Spleen (tissue), 13 donors: ENCODE measurements at places on chromosomes 11 and 22. TPM values are rescaled to one million over a fixed set of nuclear protein-coding genes. Genes with fewer than 3 reads are reported as not detected.

DNA sequence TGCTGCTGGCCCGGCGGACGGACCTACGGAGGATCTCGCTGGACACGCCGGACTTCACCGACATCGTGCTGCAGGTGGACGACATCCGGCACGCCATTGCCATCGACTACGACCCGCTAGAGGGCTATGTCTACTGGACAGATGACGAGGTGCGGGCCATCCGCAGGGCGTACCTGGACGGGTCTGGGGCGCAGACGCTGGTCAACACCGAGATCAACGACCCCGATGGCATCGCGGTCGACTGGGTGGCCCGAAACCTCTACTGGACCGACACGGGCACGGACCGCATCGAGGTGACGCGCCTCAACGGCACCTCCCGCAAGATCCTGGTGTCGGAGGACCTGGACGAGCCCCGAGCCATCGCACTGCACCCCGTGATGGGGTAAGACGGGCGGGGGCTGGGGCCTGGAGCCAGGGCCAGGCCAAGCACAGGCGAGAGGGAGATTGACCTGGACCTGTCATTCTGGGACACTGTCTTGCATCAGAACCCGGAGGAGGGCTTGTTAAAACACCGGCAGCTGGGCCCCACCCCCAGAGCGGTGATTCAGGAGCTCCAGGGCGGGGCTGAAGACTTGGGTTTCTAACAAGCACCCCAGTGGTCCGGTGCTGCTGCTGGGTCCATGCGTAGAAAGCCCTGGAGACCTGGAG, 74.1 kb downstream of the LRP5 start:
- H3K4me3 ChIP-seq = no peak overlapping the region
- H3K27me3 ChIP-seq = no peaks in the 10 kb centered on the region
- no peaks in the 10 kb centered on the region for H3K36me3 ChIP-seq
- peaks cover 27% of the 10 kb centered on the region for H3K4me1 ChIP-seq
- H3K27ac ChIP-seq = no peak overlapping the region
- DNase-seq = no peak

DNA sequence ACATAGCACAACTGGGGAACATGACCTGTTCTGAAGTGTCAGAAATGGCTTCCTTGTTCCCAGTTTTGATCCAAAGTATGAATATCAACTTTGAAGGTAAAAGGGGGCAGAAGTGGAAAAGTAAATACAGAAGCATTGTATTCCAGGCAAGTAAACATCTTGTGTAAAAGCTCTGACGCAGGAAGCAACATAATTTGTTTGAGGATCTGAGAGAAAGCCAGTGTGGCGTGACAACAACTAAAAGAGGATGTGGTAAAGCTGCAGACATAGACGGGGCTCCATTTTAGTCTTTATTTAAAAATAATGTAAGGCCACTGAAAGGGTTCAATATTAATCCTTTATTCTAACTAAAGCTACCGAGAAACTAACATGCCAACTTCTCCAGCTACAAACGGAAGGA, 310.2 kb downstream of the DLG2 start:
- no peaks in the 10 kb centered on the region for H3K36me3 ChIP-seq
- peaks cover 10% of the 10 kb centered on the region for H3K4me1 ChIP-seq
- H3K27ac ChIP-seq = peak overlapping the region; percentile 24
- H3K4me3 ChIP-seq = no peak overlapping the region
- no peaks in the 10 kb centered on the region for H3K27me3 ChIP-seq
- DNase-seq = no peak

GRCh38 chr11:31922450-31922849, 111.3 kb upstream of the PAX6 start:
- no peaks in the 10 kb centered on the region for H3K36me3 ChIP-seq
- no peak for DNase-seq
- no peaks in the 10 kb centered on the region for H3K4me1 ChIP-seq
- H3K4me3 ChIP-seq = no peak overlapping the region
- H3K27ac ChIP-seq = no peak overlapping the region

DNA sequence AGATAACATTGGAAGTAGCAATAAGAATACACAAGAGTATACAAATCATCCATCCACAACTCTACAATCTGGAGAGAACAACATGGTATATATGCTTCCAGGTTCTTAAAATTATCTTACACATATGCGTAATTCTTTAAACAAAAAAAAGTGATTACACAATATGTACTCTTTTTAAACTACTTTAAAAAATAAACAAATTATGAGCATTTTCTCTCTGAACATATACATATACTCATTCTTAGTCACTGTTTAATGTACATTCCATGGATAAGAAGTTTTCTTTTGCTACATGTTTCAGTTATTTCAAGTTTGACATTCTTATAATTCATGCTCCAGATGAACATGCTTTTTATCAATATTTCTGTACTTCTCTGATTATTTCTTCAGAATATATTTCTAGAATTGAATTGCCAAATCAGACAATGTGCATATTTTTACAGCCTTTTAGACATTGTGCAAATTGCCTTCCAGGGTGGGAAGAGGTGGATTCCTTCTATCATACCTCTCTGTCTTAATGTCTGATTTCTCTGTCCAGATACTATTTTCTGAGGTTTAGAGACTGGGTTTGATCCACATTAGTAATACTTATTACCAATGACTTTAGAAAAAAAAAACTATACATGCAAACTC, 551.6 kb downstream of the METTL15 start:
- no peaks in the 10 kb centered on the region for H3K27me3 ChIP-seq
- H3K36me3 ChIP-seq = no peaks in the 10 kb centered on the region
- no peak overlapping the region for H3K4me3 ChIP-seq
- peaks cover 4% of the 10 kb centered on the region for H3K4me1 ChIP-seq

DNA sequence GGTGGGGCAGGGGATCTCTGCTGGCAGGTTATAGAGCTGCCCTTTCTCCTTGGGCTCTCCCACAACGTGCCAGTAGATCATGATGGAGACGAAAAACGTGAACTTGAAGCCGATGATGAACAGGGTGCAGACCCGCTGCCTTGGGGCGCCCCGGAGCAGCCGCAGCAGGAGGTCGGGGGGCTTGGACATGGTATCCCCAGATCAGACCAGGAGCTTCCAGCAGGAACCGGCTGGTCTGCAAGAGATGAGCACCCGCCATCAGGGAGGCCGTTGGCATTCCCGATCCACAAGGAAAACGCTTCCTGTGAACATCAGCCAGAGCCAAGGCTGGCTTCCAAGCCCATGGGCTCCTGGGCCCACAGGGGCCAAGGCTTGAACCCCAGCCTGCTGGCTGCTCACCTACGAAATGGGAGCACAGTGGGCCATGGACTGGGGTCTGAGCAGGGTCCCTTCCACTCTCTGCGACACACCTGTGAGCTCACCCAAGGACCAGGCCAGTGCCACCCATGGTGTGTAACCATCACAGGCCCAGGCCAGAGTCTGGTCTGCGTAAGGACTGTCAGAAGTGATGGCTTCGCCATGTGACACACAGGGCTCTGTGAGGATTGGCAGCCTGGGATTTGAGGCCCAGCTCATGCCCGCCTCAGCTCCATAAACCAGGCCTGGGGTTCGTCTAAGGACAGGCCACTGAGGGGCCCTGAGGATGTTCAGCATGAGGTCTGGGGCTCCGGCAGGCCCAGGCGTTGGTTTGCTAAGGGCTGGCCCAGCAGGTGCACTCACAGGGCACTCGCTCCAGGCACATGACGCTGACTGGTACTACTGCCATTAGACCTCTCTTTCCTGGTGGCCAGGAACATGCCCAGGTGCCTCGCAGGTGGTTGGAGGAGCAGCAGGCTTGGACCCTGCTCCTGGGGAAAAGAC, 26.6 kb downstream of the A4GALT start:
- no peak for DNase-seq
- no peak overlapping the region for H3K27ac ChIP-seq
- H3K4me3 ChIP-seq = no peak overlapping the region

PGA5 gene
- polyA plus RNA-seq = 0.51 TPM

CD6 gene
- polyA plus RNA-seq = 10.9 TPM

ZDHHC24 gene
- polyA plus RNA-seq = 9.1 TPM

MYBPC3 gene
- 2.2 TPM for polyA plus RNA-seq

CHRM1 gene
- not detected for polyA plus RNA-seq
